CD4-positive, alpha-beta T cell (primary cell): ENCODE measurements at places on chromosomes 6 and 20.

DNA sequence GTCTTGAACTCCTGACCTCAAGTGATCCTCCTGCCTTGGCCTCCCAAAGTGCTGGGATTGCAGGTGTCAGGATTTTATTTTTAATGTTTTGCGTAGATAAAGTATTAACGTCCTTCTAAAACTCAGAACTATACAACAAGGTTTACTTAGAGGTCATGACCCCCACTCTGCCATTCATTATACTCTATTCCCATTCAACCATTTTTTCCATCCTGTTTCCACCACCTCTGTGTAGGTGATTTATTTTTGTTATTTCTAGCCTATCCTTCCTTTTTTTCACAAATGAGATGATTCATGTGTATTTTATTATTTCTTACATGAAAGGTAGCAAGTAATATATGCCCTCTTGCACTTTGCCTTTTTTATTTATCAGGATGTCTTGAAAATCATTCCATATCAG is 138.1 kb downstream of the FARS2 start:
- H3K27ac ChIP-seq = no peak overlapping the region
- no peaks in the 10 kb centered on the region for H3K27me3 ChIP-seq

DNA sequence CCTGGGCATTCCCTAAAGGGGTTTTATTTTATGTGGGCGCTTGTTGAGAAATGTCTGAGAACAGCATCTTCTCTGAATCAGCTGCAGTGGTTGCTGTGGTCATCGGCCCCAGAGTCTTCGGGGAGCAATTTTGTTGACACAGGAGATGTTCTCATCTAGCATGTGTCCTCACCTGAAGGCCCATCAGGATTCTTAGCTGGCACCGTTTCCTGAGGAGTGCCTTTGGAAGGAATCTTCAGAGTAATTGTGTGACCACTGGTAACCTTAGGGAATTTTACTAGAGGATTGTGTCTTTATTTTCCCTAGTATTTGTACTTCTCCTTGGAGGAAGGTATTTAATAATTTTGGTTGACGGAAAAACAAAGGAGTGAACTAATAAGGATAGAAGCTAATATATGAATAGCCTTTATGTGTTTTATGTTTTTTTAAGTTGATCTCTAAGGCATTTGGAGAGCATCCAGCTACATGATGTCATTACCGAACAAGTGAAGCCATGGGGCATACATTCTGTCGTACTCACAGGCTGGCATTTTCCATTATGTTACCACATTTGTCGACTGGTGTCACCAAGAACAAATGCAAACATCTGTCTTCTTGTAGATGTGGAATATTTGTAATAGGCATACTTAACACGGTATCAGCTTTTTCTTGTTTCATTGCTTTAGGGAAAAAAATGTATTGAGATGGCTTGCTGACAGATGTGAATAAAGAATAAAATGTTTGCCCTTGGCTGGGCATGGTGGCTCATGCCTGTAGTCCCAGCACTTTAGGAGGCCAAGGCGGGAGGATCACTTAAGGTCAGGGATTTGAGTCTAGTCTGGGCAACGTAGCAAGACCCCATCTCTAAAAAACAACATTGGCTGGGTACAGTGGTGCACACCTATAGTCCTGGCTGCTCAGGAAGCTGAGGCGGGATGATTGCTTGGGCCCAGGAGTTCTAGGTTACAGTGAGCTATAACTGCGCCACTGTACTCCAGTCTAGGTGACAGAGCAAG is 41.9 kb downstream of the TULP4 start:
- no peak overlapping the region for H3K4me3 ChIP-seq
- no peak overlapping the region for H3K27ac ChIP-seq
- H3K4me1 ChIP-seq = peaks cover 20% of the 10 kb centered on the region
- no peak for DNase-seq

DNA sequence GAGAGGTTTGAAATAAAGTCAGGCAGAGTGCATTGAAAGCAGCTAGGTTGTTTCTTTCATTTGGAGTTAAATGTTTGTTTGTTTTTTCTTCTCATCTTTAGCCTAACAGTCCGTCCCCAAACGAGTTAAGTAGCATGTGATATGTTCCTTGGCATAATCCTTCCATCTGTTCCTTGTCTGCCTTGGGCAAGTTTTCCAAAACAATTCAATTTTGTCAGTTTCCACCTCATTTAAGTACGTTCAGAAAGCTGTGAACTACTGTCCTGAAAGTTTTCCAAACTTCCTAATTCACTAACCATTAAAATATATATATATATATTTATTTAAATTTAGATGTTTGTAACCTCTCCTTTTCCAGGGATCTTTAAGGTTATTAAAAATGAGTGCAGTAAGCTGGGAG is 61.8 kb upstream of the HDAC2 start:
- no peaks in the 10 kb centered on the region for H3K36me3 ChIP-seq
- no peak overlapping the region for H3K27ac ChIP-seq

GRCh38 chr6:95576998-95577303 is 384 bp upstream of the MANEA start:
- peaks cover 11% of the 10 kb centered on the region for H3K4me1 ChIP-seq
- H3K27me3 ChIP-seq = no peaks in the 10 kb centered on the region
- no peaks in the 10 kb centered on the region for H3K36me3 ChIP-seq
- H3K27ac ChIP-seq = peak overlapping the region; percentile 84
- no peak for DNase-seq

GRCh38 chr6:303263-303662 is 11.0 kb downstream of the DUSP22 start:
- H3K4me1 ChIP-seq = no peaks in the 10 kb centered on the region
- H3K36me3 ChIP-seq = no peaks in the 10 kb centered on the region
- no peak overlapping the region for H3K27ac ChIP-seq
- DNase-seq = no peak
- no peak overlapping the region for H3K4me3 ChIP-seq

DNA sequence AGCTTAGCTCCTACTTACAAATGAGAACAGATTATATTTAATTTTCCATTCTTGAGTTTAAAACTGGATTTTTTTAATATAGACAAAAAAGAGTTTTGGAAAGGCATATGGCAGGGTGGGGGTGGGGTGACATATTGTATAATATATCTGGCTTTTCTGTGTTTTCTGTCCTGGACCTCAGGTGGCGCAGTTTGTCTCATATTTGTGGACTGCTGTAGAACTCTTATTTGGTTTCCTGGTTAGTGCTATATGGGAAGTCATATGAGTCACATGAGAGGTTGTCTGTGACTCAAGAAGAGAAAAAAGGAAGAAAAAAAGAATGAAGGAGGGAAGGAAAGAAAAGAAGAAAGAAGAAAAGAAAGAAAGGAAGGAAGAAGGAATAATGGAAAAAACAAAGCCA is 131.8 kb downstream of the CLVS2 start:
- DNase-seq = no peak
- no peaks in the 10 kb centered on the region for H3K4me1 ChIP-seq
- no peak overlapping the region for H3K27ac ChIP-seq

GRCh38 chr6:68008445-68008844 is 626.6 kb upstream of the ADGRB3 start:
- H3K4me1 ChIP-seq = no peaks in the 10 kb centered on the region
- H3K4me3 ChIP-seq = no peak overlapping the region
- no peaks in the 10 kb centered on the region for H3K36me3 ChIP-seq

- H3K27me3 ChIP-seq = no peaks in the 10 kb centered on the region
- DNase-seq = peak; percentile 43
- no peaks in the 10 kb centered on the region for H3K36me3 ChIP-seq
Measured at GRCh38 chr6:100479179-100480035, 14.7 kb upstream of the SIM1 start.

- H3K27ac ChIP-seq = no peak overlapping the region
- H3K27me3 ChIP-seq = peaks cover 2% of the 10 kb centered on the region
- H3K4me1 ChIP-seq = no peaks in the 10 kb centered on the region
Measured at GRCh38 chr6:131840936-131841583, 33.2 kb downstream of the ENPP1 start.

GRCh38 chr6:138374230-138374629 is 3.5 kb upstream of the SMIM28 start:
- no peaks in the 10 kb centered on the region for H3K27me3 ChIP-seq
- no peak overlapping the region for H3K27ac ChIP-seq
- no peak for DNase-seq
- no peaks in the 10 kb centered on the region for H3K4me1 ChIP-seq
- H3K4me3 ChIP-seq = no peak overlapping the region
- H3K36me3 ChIP-seq = no peaks in the 10 kb centered on the region

- H3K36me3 ChIP-seq = no peaks in the 10 kb centered on the region
- H3K27me3 ChIP-seq = no peaks in the 10 kb centered on the region
- DNase-seq = no peak
Measured at GRCh38 chr20:8524101-8525016, 392.3 kb downstream of the PLCB1 start.

- H3K27ac ChIP-seq = no peak overlapping the region
- no peak for DNase-seq
- H3K4me3 ChIP-seq = no peak overlapping the region
- H3K4me1 ChIP-seq = peaks cover 4% of the 10 kb centered on the region
Measured at GRCh38 chr6:142162780-142163179, 15.7 kb downstream of the VTA1 start.

- DNase-seq = no peak
- no peak overlapping the region for H3K4me3 ChIP-seq
- no peaks in the 10 kb centered on the region for H3K4me1 ChIP-seq
- no peak overlapping the region for H3K27ac ChIP-seq
- H3K36me3 ChIP-seq = no peaks in the 10 kb centered on the region
Measured at GRCh38 chr6:52495922-52496321, 75.8 kb downstream of the EFHC1 start.

GRCh38 chr6:161107779-161108730 is 116.5 kb downstream of the MAP3K4 start:
- no peak overlapping the region for H3K4me3 ChIP-seq
- H3K4me1 ChIP-seq = peaks cover 13% of the 10 kb centered on the region
- no peak for DNase-seq
- no peaks in the 10 kb centered on the region for H3K27me3 ChIP-seq
- no peak overlapping the region for H3K27ac ChIP-seq

DNA sequence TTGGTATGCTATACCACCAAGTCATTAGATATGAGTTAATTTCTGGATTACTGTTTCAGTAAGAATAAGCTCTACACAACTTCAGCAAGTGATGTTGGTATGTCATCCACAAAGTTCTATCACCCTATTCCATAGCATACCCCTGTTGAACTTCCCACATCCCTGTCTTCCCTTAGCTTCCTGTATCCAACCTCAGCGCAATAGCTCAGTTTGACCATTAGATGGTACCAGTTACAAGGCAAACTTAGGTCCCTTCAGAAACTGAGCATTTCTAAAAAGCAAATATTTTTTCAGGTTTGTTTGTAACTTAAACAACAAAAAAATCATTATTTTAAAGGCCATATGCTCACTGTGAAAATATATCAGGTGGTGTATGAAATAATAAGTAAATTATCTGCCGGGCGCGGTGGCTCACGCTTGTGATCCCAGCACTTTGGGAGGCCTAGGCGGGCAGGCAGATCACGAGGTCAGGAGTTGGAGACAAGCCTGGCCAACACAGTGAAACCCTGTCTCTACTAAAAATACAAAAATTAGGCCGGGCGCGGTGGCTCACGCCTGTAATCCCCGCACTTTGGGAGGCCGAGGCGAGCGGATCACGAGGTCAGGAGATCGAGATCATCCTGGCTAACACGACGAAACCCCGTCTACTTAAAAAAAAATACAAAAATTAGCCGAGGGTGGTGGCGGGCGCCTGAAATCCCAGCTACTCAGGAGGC is 8.8 kb upstream of the MOG start:
- no peaks in the 10 kb centered on the region for H3K36me3 ChIP-seq
- no peak overlapping the region for H3K27ac ChIP-seq
- no peaks in the 10 kb centered on the region for H3K27me3 ChIP-seq
- DNase-seq = no peak
- peaks cover 15% of the 10 kb centered on the region for H3K4me1 ChIP-seq

- no peaks in the 10 kb centered on the region for H3K27me3 ChIP-seq
- no peaks in the 10 kb centered on the region for H3K36me3 ChIP-seq
- no peak overlapping the region for H3K4me3 ChIP-seq
- H3K27ac ChIP-seq = no peak overlapping the region
- H3K4me1 ChIP-seq = no peaks in the 10 kb centered on the region
- DNase-seq = no peak
Measured at GRCh38 chr6:115058414-115059211, 715.8 kb upstream of the HS3ST5 start.

DNA sequence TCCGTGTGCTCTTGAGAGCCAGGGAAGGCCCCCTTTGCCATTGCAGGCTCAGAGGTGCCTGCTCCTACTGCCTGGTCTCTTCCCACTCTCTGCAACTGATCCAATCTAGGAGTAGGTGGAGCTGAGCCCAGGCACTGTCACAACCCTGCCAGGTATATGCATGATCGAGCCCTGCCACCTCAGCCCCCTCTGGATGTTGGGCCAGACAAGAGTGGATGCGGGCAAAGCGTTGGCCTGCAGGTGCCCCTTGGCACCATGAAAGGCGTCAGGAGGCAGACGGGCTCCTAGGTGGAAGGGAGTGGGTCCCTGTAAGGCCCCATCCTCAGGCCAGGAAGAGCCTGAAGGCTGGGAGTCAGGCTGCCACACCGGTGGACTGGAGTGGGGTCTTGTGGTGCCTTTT is 5.9 kb upstream of the OR14J1 start:
- H3K27me3 ChIP-seq = no peaks in the 10 kb centered on the region
- H3K4me1 ChIP-seq = no peaks in the 10 kb centered on the region
- no peaks in the 10 kb centered on the region for H3K36me3 ChIP-seq
- H3K4me3 ChIP-seq = no peak overlapping the region
- H3K27ac ChIP-seq = no peak overlapping the region
- DNase-seq = no peak

- DNase-seq = no peak
- H3K4me3 ChIP-seq = no peak overlapping the region
- no peaks in the 10 kb centered on the region for H3K27me3 ChIP-seq
- H3K4me1 ChIP-seq = no peaks in the 10 kb centered on the region
Measured at GRCh38 chr20:7673841-7674240, 266.4 kb downstream of the HAO1 start.

GRCh38 chr6:135703007-135703406 is 148.5 kb upstream of the PDE7B start:
- H3K4me3 ChIP-seq = no peak overlapping the region
- no peaks in the 10 kb centered on the region for H3K27me3 ChIP-seq
- no peak for DNase-seq
- no peaks in the 10 kb centered on the region for H3K4me1 ChIP-seq

DNA sequence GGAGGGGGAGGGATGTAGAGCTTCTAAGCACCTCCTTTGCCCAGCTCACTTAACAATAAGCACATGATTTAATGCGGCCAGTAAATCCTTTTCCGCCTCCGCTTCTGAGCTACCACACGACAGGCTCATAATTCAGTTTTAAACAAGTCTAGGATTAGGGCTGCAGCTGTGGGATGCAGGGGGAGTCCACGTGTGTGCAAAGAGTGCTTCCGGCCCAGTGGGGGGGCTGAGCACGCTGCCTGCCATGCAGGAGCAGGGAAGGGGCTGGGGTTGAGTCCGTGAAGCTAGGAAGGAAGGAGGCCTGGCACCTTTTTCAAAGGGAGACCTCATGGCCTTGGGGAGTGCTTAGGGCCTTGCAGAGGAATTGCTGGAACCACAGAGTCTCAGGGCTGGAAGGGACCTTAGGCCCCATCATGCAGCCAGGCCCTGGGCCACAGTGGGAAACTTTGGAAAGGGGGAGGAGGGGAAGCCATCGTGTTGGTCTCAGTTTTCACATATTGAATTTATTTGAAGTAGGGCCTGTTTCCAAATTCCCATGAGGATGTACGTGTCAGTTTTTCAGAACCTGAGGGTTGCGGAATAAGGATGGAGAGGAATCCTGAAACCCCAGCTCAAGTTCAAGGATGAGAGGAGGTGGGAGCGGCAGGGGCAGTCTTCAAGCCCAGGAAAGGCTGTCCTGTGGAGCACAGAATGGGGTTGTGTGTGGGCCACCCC is 96.1 kb downstream of the VEGFA start:
- no peak for DNase-seq
- no peaks in the 10 kb centered on the region for H3K36me3 ChIP-seq
- no peaks in the 10 kb centered on the region for H3K4me1 ChIP-seq
- H3K27me3 ChIP-seq = no peaks in the 10 kb centered on the region
